ENCODE measurements at places on chromosomes 11 and 22. TPM values are rescaled to one million over a fixed set of nuclear protein-coding genes. Genes with fewer than 3 reads are reported as not detected.

Gene ROBO4
- 0.46 TPM for total RNA-seq

Gene KRTAP5-5
- total RNA-seq: not detected

Gene RIC3
- total RNA-seq: not detected

Gene DUSP8
- total RNA-seq: under 0.01 TPM

Gene MS4A15
- total RNA-seq: not detected
